ENCODE measurements at places on chromosomes 4 and X.

DNA sequence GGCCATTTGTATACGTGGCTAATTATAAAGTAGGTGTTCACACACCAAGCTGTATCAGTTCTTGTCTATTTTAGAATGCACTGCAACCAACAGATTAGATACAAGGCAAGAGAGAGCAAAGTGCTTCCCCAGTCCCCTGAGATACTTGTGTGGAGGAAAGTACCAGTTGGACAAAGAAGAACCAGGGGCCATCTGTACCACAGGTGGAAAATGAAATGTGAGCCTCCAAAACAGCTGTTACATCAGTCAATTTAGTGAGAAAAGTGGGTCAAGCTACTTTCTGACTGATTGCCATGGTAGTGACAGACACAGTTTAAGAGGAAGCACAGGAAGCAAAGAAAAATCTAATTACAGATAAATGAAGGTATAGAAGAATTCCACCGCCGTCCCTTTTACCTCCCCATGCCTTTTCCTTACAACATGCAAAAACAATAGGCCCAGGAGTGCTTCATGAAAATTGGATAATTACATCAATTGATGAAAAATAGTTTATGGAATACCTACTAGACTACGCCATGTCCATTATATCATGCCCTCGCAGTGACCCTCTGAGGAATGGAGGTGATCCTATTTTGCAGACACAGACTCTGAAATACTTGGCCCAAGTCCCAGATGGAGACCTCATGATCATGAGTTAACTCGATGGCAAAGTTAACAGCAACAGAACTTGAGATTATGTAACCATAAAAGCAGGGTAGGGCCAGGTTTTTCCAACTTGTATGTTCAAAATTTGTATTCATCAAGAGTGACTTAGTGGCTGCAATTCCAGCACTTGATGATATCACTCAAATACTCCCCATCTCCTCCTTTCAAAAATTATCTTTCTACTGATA is 15.8 kb downstream of the SMPX start:
- no peak for DNase-seq

GRCh38 chr4:156999175-156999517 is 27.5 kb upstream of the PDGFC start:
- DNase-seq = no peak

- DNase-seq = no peak
These were observed 162.4 kb upstream of the GPRIN3 start for GRCh38 chr4:89469930-89470375.

GRCh38 chr4:40718586-40718985 is 31.2 kb upstream of the NSUN7 start:
- no peak for DNase-seq

GRCh38 chr4:40462326-40462725 is 127.2 kb downstream of the CHRNA9 start:
- DNase-seq = no peak

DNA sequence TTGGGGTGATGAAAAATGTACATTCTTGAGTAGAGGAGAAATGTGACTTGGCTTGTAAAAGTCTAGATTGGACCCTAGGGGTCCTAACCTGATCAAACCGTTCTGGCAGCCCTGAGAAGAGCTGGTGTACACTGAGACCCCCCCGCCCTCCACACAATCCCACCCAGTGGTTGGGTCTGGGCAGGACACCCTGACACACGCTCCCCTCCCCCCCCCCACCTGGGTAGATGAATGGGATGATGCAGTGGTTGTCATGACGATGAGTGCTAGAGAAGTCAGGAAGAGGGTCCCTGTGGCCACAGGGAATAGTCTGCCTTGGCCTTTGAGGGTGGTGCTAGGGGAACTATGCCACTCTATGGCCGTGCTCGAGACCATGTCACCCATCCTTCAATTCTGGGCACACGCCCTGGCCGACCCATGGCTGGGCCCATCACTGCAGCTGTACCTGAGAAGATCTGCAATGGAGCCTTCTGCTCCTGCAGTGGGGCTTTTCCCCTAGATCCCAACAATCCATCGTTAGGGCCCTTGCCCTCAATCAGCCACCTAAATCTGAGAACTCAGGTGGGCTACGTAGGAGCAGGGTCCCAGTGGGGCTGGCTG is 4.4 kb downstream of the CDK16 start:
- no peak for DNase-seq

- no peak for DNase-seq
These were observed 17.4 kb upstream of the UBA1 start for GRCh38 chrX:47176101-47176740.

DNA sequence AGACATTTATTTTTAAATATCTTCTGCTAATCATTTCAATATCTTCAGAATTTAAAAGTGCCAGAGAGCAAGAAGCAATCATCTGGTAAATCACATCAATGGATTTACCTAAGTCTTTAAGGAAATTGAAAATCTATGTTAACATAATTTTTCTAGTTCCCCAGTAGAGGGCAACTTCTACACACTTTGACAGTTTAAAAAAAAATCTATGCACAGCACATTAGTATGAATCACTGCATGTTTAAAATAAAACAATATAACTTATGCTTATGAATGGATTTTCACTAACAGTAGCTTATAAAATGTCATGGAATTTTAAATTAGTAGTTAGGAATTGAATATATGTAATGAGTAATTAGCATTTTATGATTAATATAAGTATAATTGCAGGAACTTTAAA is 126.5 kb downstream of the REELD1 start:
- no peak for DNase-seq

GRCh38 chr4:74039315-74039763 is 850 bp upstream of the CXCL3 start:
- no peak for DNase-seq

DNA sequence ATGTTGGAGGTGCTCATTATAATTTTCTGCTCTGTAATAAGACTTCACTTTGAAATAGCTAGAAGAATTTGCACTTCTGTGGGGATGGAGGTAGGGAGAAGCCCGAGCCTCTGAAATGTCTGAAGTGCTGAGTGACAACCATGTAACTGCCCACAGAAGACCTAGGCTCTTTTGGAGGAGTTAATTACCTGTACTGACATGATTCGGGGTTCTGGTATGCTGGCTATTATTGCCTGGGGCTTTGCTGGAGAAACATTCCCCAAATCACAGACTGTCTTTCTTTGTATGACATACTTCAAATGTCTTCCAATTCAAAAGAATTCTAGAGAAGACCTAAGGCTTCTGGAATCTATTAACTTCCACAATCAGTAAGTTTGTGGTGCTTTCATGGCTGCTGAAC is 211.2 kb upstream of the POF1B start:
- DNase-seq = no peak

DNA sequence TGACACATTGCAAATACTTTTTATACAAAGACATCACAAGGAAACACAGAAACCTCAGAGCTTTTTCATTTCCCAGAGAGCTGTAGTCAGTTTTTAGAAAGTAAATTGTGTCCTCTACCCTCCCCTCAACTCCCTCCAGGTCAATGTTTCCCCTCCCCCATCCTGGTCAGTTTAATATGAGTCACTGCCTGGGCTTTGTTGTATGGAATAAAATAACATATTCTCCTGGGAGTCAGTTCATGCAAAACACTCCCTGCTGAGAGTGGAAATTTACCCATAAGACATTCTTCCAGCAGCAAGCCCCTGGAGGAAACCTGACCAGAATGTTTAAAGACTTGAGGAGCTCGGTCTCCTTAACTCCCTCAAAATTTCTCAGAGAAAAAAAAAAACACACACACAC is 270.1 kb upstream of the LDB2 start:
- no peak for DNase-seq

DNA sequence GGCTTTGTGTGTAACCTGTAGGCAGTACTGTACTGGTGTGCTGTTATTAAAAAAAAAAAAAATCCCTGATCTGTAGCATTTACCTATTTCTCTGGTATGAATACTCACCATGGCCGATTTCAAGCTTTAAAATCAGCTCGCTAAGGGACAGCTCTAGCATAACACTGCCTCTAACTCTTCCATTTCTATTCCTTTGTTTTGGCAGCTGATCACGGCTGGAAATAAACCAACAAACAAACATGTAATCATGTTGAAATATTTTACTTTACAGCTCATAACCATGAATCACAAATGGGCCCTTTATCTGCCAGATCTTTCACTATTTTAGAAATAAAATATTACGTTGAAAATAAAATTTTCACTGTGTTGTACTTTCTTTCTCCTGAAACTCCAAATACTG is 60.5 kb upstream of the IL15 start:
- DNase-seq = no peak

GRCh38 chr4:81648576-81649275 is 177.0 kb upstream of the RASGEF1B start:
- DNase-seq = peak; percentile 15

GRCh38 chr4:60683973-60684372 is 516.2 kb upstream of the ADGRL3 start:
- no peak for DNase-seq

- no peak for DNase-seq
These were observed 9.1 kb upstream of the TBC1D1 start for GRCh38 chr4:37881811-37882210.

- no peak for DNase-seq
These were observed 10.2 kb upstream of the CXCL13 start for GRCh38 chr4:77595364-77595973.

GRCh38 chr4:145822581-145822980 is 116.0 kb downstream of the ZNF827 start:
- no peak for DNase-seq

DNA sequence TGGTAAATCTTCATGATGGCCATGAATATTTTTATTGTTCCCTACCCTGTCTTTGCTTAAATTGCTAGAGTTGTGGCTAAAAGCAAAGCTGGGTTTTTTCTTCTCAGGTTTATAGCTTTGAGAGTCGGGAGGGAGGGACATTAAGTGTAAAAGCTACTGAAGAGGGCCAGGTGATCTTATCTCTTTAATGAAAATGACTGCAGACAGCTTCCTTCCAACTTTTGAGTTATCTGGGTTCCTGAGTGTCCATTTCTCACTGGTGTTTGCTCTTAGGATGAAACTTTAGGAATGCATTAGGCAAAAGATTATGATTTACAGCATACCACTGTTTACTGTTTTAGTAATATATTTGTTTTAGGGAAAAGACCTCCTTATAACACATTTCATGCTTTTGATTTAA is 187.7 kb downstream of the SHROOM3 start:
- no peak for DNase-seq

DNA sequence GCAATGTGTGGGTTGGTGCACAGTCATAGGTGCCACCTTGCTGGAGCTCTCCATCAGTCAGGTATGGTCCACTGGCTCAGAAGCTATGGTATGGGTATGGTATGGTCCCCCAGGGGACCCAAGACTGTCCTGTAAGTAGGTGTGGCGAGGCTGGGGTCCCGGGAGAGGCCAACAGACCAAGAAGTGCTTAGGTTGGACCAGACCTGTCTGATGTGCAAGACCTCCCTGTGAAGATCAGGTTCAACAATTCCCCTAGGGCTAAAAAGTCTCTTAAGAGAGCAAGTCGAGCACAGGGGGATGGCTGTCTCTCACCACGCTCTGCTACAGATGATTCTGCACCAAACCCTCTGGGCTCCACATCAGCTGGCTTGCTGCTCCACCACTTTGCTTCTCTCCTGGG is 1145.0 kb downstream of the RPA4 start:
- no peak for DNase-seq

- DNase-seq = peak; percentile 57
These were observed 4.6 kb downstream of the MAGIX start for GRCh38 chrX:49166914-49167739.

DNA sequence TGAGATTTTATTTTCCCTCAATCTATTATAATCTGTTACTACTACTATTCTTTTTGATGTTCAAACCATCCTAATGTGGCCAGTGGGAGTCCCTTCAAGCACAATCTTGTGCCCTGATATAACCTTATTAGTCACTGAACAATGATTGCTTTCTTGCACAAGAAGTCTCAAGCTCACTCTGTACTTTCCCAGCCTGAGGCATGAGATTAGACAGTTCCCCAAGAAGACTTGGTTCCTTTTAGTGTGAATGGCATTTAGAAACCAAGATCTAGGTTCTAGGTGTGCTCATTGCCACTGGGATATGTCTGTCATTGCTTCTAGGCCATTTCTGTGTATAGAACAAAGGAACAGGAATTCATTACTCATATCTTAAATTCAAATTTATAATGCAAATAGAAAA is 28.0 kb upstream of the RBM41 start:
- DNase-seq = no peak
